ENCODE measurements at places on chromosomes 4 and X.

DNA sequence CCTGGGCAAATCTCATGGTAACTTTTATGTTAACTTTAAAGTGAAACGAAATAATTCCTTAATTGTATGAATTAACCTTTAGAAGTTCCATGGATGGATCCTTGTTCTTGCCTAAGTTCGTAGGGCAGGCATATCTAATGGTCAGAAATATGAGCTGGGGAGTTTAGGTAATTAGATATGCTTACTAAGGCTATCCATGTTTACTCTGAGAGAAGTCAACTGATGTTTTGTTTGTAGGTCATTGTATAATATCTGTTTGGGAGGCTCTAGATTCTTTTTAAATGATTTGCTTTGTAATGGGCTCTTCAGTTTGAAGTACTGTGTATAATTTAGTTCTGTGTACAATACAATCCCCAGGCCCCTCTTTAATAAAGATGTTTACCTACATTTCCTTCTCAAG, 117.0 kb downstream of the DCK start:
- no peak for DNase-seq

GRCh38 chr4:88697588-88698329, at the start of gene NAP1L5:
NAP1L5 (minus strand) TSS chr4:88697829; CDS start chr4:88697754, 75 bp downstream.
- peak; percentile 81 for DNase-seq

DNA sequence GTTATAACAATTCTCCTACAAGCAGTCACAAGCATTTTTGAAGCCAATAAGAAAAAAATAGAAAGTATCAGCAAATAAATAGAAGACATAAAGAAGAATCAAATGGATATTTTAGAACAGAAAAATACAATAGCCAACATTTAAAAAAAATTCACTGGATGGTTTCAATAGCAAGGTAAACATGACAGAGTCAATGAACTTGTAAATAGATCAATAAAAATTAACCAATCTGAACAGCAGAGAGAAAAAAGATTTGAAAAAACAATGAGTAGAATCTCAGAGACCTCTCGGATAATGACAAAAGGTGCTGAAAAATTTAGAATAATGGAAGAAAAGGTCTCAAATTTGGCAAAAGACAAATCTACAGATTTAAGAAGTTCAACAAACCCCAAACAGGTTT, 33.3 kb upstream of the RAB33B start:
- no peak for DNase-seq

GRCh38 chrX:115392871-115393270, 103.4 kb downstream of the LUZP4 start:
- DNase-seq, result no peak

- no peak for DNase-seq
Measured at GRCh38 chrX:112820364-112821268, 20.0 kb downstream of the AMOT start.

DNA sequence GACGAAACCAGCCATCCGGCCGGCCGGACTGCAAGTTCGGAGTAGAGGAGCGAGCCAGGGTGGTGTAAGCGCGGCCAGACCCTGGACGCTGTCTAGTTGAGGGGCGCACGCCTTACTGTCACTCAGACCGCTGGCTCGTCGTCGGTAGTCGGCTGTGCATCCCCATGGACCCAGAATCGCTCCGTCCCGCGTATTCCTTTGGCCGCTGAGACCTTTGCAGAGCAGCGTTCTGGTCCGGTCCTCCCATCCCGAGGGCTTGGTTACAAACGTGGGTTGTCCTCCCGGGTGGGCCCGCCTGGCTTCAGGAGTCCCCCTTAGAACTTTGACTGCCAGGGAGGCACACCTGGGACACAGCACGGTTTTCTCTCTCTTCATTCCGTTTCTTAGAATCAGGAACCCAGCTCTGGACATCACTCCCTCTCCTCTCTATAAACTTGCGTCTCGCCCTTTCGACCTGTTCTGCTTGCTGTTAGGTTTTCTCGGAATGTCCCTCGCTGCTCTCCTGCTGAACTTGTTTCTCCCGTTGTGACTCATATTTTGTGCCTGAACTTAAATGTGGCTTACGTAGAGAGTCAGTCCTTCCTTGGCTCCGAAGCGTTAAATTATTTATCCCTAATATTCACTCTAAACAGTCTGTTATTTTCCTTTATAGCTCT, 672 bp downstream of the PGM2 start:
- no peak for DNase-seq

- DNase-seq, result no peak
Measured at GRCh38 chr4:48483006-48483776, at the start of gene SLC10A4. SLC10A4 (plus strand) TSS chr4:48483343; CDS start chr4:48483562, 219 bp downstream.

GRCh38 chr4:143883529-143883928, 21.8 kb downstream of the GYPE start:
- DNase-seq, result no peak

- DNase-seq, result peak; percentile 84
Measured at GRCh38 chr4:121950212-121950679, 1.6 kb downstream of the TRPC3 start.

DNA sequence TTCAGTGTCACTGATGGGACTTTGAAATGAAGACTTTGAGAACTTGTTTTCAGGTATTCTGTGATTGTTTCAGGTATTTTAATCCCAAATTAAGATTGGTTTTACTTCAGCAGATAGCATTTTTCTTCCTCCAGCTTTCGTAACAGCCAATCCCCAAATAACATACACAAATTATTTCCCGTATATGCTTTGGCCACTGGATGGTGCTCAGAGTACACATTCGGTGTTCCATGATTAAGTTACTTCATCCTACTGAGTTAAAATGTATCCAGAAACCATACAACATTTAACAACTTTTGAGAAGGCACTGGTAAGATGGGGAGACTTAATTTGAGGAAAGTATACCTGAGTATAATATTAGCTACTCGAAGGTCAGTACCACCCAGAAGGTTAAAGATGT, 233.4 kb upstream of the FAM47A start:
- no peak for DNase-seq

- no peak for DNase-seq
Measured at GRCh38 chrX:69096963-69097362, 68.3 kb downstream of the PJA1 start.

DNA sequence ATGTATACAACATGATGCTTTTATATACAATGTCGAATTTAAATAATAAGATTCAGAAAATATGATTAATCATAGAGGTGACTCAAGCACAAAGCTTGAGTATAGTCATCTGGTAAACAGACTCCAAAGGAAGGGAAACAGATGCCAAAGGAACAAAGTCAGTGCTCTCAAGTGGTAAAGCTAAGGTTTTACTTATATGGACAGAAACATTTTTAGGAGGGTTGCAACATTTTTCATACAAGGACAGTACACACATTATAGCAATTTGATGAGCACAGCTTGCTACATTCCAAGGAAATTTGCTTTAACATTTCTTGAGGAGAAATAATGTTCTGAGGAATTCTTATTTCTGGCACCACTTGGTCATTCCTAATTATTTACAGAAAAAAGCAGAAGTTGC, 333.4 kb upstream of the AADAT start:
- no peak for DNase-seq

- DNase-seq, result peak; percentile 48
Measured at GRCh38 chr4:2961811-2962441, 1.3 kb downstream of the NOP14 start.

DNA sequence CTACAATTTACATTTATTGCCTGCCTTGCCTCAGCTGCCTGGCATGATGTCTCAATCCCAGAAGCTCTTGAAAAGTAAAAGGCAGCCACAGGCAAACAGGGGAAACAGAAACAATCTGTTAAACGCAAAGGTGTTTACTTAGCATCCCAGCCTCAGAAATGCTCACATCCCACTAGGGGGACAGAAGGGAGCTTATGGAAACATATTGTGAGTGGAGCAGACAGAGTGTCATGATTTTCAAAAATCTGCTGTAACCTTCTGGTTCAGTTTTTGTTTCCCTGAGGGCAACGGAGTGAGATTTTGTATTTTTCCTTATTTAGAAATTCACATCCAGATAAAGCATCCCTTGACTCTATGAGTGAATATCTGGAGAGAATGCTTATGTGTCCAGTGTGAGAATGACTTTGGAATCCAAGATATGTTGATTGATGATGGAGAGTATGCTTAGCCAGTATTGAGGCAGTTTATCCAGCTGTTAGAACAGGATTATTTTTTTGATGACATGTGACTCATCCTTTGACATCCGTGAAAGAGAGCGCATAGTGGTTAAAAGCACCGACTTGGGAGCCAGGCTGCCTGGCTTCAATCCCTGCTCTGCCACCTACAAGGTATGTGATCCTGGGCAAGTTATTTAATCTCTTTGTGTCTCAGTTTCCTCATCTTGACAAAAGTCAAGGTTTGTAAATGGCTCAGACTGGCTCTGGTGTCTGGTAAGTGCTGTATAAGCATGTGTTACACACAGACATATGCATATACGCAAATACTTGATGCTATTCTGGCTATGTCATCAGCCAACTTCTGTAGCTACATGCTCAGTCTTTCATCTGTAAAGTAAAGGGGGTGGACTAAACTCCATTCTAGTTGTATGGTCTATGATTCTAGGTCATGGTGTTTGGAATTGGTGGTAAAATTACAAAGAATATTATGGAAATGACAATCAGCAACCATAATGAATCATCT, 381.2 kb downstream of the RAPGEF2 start:
- no peak for DNase-seq

- DNase-seq, result no peak
Measured at GRCh38 chr4:23763559-23763958, 126.3 kb downstream of the PPARGC1A start.

GRCh38 chrX:15834827-15835595, 19.6 kb downstream of the AP1S2 start:
- no peak for DNase-seq

DNA sequence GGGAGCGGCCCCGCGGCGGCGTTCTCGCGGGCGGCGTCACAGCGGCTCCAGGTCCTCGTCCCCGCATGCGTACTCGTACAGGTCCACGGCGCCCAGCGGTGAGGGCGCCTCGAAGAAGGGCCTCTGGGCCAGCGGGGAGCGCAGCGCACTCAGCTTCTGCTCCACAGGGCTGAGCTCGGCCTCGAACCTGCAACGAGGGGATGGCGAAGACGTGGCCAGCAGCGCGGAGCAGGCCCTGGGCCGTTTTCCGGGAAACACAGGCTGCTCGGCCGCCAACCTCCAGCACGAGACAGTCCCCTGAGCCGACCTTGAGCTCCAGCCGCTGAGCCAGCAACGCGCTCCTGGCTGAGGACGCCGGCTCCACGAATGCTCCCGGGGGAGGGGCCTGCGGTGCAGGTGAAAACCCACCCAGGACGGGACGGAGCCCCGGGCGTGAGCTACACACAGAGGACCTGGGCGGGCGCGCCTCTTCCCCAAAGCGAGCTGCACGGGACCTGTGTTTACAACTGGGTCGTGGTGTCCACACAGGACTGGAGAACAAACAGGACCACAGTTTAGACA, 15.8 kb upstream of the GTPBP6 start:
- DNase-seq, result no peak

DNA sequence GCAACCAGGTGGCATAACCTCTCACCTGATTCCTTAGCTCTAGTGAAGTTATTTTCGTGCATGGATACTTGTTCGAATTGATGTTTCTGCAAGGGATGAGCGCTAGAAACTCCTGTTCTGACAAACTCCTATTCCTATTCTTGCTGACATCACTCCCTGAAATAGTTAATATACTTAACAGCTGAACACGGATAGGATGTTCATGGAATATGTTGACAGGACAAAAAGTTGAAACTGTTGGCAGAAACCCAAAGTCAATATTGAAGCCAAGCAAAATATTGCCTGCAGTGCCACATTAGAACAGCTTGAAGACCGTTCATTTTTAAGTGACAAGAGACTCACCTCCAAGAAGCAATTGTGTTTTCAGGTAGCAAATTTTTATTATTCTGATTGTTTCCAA, at the start of gene KLKB1:
Gene KLKB1, plus strand, starts transcription at position 287 of the 400 bp plus-strand sequence. CDS start 689 bp downstream, outside the sequence.
- DNase-seq, result no peak

DNA sequence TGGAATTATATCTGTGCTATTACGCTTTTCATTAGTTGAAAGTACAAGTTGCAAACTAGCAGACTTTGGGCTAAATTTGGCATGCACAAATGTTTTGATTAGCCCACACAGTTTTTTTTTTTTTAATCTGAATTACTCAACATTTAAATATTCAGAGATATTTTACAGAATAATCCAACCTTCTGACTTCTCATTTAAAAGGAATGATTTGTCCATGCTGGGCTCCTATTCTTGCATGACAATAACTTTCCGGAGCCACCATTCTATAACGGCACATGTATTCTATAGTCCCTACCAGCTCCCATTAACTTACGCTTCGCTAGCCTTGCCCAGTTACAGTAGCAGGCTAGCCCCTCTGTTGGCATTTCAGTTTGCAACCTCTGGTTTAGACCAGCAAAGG, 219.3 kb upstream of the FTHL17 start:
- DNase-seq, result no peak

DNA sequence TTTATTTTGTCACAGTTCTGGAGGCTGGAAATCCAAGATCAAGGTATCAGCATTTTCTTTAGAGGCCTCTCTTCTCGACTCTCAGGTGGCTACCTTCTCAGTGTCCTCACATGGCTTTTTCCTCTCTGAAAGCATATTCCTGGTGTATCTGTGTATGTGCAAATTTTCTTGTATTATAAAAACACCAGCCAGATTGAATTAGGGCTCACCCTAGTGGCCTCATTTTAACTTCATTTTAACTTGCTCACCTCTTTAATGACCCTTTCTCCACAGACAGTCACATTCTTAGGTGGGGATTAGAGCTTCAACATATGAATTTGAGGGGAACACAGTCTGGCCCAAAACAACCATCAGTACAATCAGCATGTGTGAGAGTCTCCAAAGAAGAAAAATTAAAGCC, 542.4 kb upstream of the FAM241A start:
- no peak for DNase-seq

GRCh38 chr4:92175250-92175649, 128.5 kb upstream of the GRID2 start:
- no peak for DNase-seq

- no peak for DNase-seq
Measured at GRCh38 chrX:118392716-118393115, 46.8 kb downstream of the WDR44 start.

GRCh38 chrX:24369816-24370215, 9.4 kb downstream of the SUPT20HL1 start:
- no peak for DNase-seq

DNA sequence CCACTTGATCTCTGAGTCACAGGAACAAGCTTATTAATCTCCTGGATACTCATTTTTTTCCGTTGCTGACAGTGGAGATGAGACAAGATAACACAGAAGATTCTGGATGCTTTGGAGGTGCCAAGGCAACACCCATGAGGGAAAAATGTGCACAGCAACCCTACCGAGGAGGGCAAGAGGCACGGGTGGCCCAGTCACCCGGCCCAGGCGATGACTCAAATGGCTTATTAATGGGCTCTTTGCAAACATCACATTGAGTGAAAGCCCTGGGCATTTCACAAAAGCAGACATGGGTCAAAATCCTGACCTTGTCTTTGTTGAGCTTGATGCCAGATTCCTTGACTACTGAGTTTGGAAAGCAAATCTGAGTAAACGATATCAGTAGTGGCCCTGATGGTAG, 315.1 kb downstream of the STK32B start:
- no peak for DNase-seq

- DNase-seq, result no peak
Measured at GRCh38 chr4:98692411-98692810, 34.0 kb upstream of the TSPAN5 start.

DNA sequence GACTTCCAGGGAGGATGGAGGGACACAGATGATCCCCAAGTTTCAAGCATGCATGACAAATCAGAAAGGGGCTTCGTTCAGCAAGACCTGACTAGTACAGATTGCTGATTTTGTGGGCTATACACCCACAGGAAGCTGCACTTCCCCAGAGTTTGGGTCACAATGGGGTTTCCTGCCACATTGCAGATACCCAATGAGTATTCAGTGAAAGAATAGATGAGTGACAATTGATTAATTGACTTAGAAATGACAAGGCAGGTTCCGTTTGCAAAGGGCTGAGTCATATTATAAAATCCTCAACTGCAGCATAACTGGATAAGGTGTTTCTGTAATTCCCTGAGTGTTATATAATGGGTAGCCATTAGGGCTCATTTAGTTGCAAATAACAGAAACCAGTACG, 146.6 kb upstream of the TBL1X start:
- DNase-seq, result peak; percentile 28
